ENCODE measurements at places on chromosomes 3 and 15. TPM values are rescaled to one million over a fixed set of nuclear protein-coding genes. Genes with fewer than 3 reads are reported as not detected.

Gene AMT
- polyA plus RNA-seq = 32.4 TPM

Gene EPHA3
- 4.9 TPM for polyA plus RNA-seq

Gene GPR87
- 0.08 TPM for polyA plus RNA-seq

Gene PARP9
- 15.2 TPM for polyA plus RNA-seq

Gene HRG
- polyA plus RNA-seq = 2.4 TPM

Gene MED12L
- polyA plus RNA-seq = 1.6 TPM

Gene ANKRD34C
- polyA plus RNA-seq = 0.06 TPM

Gene KLF15
- polyA plus RNA-seq = 16.8 TPM

Gene RAD51
- 14.0 TPM for polyA plus RNA-seq

DNA sequence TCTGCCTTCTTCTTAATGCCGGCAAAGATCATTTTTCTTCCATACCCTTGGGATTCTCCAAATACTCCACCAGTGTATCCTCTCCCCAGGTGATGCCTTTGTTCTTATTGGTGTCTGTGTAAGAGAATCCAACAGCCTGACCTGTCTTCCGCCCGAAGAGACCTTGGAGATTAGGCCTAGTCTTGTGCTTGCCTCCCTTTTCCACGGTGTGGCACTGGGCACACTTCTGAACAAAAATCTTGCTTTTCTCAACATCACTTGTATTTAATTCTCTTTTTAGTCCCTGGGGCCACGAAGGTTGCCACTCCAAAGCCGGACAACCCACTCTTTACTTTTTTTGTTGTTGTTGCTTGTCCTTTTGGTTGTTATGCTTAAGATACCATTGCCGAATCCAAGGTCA lies 14.0 kb upstream of the EMC3 start:
- DNase-seq = no peak

- DNase-seq = no peak
Measured at GRCh38 chr15:27869697-27870281, 229.3 kb downstream of the OCA2 start.

DNA sequence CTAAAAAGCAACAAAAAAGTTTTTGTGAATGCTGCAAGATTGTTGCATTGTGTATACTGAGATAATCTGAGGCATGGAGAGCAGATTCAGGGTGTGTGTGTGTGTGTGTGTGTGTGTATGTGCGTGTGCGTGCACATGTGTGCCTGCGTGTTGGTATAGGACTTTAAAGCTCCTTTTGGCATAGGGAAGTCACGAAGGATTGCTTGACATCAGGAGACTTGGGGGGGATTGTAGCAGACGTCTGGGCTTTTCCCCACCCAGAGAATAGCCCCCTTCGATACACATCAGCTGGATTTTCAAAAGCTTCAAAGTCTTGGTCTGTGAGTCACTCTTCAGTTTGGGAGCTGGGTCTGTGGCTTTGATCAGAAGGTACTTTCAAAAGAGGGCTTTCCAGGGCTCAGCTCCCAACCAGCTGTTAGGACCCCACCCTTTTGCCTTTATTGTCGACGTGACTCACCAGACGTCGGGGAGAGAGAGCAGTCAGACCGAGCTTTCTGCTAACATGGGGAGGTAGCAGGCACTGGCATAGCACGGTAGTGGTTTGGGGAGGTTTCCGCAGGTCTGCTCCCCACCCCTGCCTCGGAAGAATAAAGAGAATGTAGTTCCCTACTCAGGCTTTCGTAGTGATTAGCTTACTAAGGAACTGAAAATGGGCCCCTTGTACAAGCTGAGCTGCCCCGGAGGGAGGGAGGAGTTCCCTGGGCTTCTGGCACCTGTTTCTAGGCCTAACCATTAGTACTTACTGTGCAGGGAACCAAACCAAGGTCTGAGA lies 4.7 kb downstream of the BHLHE40 start:
- no peak for DNase-seq

GRCh38 chr15:63308491-63308890 lies 31.1 kb downstream of the APH1B start:
- DNase-seq = no peak

DNA sequence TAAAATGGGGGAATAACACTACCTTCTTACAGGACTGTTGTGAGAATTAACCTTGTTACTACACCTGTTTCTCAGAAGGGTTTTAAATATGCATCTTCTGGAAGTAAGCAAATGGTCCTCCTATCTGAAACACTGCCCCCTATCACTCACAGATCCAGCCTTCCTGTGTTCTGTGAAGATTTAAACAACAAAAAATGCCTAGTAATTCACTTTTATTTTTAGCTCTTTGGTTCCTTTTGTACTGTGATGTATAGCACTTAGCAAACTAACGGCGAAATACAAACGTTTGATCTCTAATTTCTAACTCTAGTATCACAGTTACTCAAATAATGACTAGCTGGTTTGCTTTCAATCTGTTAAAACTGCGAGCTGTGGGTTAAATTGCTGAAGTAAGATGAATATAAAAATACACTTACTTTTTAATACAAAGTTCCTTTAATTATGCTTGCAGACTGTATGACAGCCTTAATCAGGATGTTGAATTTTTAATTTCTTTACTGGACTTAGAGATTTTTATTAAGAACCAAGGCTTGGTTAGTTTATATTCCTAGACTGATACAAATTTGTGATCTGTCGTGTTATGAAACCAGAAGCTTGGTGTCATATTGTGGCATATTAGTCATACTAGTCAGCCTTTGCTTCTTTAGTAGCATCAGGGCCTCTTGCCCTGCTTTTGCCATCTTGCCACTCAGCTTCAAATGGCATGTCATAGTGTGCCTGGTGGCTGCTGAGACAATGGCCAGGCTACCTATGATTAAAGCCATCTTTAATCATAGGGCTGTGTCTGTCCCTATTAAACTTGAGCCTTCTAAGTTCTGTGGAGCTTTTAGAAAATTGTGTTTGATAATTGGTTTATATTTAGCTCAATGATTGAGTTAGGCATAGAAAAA lies 9.2 kb downstream of the EIF3J start:
- DNase-seq = no peak

DNA sequence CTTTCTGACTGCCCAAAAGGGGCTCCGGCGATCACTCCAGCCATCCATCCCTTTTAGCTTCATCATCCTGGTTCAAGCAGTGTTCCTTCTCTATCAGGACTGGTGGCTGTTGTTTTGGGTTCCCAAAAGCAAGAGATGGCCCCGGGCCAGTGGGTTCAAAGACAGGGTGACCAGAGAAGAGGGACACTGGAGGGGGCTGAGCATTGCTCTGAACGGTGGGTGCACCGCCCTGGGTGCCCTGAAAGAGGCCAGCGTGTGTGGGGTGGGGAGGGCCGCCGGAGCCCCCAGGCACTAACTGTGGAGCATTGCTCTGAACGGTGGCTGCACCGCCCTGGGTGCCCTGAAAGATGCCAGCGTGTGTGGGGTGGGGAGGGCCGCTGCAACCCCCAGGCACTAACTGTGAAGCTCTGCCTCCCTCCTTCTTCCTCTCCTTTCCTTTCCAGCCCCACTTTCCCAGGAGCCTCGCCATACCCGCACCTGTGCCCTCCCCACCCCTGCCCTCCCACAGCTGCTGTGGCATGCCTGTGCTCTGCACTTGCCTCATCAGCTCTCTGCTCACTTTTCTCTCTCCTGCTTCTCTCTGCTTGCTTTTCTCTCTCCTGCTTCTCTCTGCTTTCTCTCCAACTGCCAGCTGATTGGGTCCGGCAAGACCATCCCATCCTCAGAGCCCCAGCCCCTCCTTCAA lies 37.4 kb upstream of the OR4F6 start:
- DNase-seq = no peak

DNA sequence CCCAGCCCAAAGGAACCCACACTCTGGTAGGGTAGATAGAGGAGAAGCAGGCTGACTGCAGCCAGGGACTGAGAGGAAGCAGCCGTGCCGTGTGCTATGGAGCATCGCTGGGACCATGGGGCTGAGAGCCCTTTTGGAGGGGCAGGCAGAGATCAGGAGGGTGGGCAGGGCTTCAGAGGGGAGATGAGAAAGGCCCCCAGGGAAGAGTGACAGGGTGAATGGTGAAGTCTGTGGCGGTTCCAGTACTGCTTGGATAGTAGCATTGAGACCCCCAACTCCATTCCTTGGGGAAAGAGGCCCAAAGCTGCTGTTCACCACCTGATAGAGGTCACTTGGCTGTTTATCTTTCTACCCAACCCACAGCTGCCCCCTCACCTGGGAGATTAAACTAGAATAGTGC lies 80.0 kb upstream of the MRPS22 start:
- no peak for DNase-seq

DNA sequence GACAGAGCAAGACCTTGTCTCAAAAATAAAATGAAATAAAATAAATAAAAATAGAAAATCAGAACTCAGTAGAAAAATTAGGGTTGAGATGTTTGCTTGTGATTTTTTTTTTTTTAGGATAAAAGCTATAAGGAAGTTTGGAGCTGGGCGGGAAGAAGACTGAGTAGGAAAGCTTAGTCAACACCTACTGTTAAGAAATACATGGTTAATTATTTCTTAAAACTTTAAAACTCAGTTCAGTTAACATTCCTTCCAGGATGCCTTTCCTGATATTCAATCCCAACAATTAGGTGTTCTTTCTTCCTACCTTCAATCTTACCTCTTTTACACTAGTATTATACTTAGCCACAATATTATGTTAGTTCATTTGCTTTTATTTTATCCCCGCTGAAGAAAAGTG lies 246.2 kb downstream of the LSAMP start:
- DNase-seq = no peak

DNA sequence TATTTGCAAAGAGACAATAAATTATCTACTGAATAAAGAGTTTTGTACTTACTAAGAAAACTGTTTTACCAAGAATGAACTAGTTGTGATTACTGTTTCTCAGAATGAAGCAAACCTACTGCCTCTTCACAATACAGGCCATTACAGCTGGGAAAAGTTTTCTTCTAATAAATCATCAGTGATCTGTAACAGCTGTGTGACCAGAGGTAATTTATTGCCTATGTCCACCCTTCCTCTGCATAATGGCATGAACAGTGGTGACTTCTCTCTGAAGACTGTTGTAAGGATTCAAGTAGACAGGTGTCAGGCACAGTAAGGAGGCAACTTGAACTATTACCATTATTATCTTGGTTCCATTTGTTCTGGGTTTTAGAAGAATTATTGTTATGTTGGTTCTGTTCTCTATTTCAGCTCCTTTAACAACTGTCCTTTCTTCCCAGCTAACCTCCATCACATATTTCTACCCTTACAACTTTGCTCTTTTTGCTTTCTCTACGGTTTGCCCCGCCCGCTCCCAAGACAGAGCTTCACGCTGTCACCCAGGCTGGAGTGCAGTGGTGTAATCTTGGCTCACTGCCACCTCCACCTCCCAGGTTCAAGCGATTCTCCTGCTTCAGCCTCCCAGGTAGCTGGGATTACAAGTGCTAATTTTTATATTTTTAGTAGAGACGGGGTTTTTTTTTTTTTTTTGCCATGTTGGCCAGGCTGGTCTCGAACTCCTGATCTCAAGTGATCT lies 51.5 kb downstream of the PRKAR2A start:
- no peak for DNase-seq

- DNase-seq = no peak
Measured at GRCh38 chr3:86771741-86772512, 219.0 kb downstream of the VGLL3 start.

DNA sequence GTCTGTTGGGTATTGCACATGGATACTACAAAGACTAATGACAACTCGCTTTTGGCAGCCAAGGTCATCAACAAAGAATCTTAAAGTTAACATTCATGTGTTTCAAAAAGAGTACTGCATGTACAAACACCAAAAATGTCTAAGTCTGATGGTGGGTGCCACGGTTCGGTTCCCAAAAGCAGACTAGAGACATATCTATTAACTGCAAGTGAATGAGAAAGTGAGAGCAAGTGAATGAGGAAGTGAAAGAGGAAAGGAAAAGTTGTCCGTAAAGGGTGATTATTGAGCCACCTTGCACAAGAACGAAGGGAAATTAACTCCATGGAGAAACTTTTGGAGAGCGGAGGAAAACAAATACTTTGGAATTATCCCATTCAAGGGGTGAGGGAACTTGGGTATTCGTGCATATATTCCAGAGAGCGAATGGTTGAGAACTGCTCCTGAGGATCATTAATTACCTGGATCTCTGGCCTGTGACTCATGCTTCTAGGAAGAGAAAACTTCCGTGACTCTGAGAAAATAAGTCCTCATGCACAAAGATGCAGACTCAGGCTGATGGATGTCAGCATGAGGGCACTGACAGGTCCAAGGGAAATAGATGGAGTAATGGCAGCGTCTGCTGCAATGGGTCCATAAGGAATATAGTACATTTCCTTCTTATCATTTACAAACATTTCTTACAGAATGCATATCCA lies 336.5 kb upstream of the TGFBR2 start:
- no peak for DNase-seq

DNA sequence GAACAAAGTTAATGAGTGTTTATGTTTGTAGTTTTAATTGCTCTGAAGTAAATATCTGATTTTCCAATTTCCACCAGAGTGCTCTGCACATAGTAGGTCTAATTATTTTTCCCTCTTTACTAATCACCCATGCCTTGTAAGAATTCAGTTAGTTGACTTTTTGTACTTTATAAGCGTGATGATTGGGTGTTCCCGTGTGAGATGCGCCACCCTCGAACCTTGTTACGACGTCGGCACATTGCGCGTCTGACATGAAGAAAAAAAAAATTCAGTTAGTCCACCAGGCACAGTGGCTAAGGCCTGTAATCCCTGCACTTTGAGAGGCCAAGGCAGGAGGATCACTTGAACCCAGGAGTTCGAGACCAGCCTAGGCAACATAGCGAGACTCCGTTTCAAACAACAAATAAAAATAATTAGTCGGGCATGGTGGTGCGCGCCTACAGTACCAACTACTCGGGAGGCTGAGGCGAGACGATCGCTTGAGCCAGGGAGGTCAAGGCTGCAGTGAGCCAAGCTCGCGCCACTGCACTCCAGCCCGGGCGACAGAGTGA lies 507 bp upstream of the VHL start:
- no peak for DNase-seq

GRCh38 chr15:65277015-65277414 lies 9.7 kb downstream of the PARP16 start:
- DNase-seq = no peak

GRCh38 chr15:67520321-67521028 lies 456 bp upstream of the C15orf61 start:
- DNase-seq = no peak

- DNase-seq = no peak
Measured at GRCh38 chr3:27508424-27508823, 24.2 kb upstream of the SLC4A7 start.

DNA sequence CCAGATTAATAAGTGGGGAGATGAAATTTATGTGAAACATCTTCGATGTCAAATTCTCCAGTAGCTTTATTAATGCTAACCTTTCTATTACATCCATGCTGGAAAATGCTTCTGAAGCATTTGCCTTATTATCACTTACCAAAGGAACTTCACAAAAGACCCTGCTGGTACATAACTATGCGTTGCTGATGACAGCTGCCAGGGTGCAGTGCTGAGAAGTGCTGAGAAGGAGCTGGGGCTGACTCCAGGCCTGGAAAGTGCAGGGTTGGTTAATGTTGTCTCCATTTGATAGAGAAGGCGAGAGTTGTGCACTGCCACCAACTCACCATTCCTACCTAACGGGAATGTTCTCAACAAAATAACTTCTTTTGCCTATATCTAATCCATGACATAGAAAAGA lies 736.0 kb upstream of the NR2F2 start:
- DNase-seq = no peak

DNA sequence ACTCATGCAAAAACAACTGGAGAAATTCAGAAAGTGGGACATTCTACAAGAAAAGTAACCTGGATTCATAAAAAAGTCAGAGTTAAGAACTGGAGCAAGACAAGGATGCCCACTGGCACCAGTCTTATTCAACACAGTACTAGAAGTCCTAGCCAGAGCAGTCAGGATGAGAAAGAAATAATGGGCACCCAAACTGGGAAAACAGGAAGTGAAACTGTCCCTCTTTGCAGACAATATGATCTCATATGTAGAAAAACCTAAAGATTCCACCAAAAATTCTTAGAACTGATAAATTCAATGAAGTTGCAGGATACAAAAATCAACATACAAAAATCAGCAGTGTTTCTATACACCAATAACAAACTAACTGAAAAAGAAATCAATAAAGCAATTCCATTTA lies 37.4 kb downstream of the TXNRD3 start:
- DNase-seq = no peak
